ENCODE measurements at places on chromosomes 7 and 10.

DNA sequence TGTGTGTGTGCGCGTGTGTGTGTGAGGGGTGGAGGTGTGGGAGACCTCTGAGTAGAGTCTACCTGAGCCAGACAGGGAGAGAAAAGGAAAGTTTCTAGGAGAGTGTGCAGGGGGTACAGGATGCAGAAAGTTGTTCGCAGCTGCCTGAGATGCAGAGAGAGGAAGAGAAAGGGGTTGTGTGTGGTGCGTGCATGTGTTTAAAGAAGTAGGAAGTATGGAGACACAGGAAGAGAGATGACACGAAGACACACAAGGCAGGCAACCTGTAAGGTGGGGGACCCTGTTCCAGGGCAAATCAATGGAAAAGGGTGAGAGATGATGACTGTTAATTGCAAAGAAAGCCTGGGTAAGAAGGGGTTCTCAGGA lies 52.2 kb downstream of the C10orf105 start:
- DNase-seq: no peak

DNA sequence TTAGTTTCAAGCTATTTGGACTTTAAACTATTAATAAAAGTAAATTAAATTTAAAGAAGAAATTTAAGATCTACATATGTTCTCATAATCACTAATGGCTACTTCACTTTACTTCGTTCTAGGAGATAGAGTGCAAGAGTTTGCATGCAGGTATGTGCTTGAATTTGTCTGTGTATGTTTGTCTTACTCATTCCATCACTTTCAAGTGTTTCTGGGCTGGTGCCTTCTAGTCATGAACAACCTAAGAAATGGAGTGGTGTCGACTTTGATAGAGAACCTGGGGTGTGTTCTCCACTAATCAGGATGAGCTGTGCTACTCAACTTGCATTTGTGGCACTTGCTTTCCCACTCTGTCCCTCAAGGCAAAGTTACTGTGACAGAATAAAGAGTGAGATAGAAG lies 169.9 kb downstream of the KCND2 start:
- no peak for DNase-seq

DNA sequence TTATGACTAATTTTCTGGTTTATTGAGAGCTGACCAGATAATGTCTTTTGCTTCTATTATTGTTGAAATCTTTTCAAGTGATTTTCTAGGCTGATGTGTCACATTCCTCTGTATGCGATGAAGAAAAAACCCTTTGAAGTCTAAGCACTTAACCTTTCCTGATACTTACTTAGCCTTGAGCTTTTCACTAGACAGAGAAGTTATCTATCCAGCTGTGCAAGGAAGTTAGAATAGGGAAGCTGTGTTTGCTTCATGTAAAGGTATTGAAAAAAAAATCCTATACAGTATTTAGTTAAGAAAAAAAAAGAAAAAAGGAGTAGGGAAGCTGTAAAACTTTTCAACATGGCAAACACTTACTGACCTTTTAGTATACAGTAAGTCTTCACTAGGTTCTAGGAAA lies 117.6 kb upstream of the DNAJB12 start:
- DNase-seq: no peak

DNA sequence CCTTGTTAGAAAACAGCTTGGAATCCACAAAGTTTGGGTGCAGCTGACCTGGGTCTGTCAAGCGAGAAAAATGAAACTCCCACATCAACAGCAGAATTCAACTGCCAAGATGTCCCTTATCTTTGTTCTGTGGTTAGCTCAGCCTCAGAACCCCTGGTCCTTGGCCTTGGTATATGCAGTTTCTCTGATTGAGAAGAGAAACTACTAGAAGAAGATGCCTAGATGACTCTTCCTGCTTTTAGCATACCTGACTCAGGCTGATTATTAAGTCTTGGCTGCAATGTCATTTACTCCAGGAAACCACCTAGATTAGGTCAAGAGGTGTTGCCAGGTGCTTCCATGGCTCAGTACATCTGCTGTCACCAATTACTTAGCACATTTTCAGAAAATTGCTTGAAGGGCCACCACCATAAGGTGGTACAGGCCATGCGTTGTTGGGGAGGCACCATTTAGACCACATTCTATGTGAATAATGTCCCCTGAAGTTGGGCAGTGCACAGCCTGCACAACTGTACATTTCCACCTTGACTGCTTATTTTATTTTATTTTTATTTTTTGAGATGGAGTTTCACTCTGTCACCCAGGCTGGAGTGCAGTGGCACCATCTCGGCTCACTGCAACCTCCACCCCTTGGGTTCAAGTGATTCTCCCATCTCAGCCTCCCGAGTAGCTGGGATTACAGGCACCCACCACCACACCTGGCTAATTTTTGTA lies 59.4 kb upstream of the ZNF438 start:
- DNase-seq: no peak

- no peak for DNase-seq
Observed at GRCh38 chr10:17548770-17549169, 68.4 kb downstream of the HACD1 start.

Measured in smooth muscle cell of the brain vasculature (primary cell).